ENCODE measurements at places on chromosomes 3 and 15.

GRCh38 chr15:100775581-100776185 is 103.9 kb upstream of the ALDH1A3 start:
- no peak for DNase-seq

DNA sequence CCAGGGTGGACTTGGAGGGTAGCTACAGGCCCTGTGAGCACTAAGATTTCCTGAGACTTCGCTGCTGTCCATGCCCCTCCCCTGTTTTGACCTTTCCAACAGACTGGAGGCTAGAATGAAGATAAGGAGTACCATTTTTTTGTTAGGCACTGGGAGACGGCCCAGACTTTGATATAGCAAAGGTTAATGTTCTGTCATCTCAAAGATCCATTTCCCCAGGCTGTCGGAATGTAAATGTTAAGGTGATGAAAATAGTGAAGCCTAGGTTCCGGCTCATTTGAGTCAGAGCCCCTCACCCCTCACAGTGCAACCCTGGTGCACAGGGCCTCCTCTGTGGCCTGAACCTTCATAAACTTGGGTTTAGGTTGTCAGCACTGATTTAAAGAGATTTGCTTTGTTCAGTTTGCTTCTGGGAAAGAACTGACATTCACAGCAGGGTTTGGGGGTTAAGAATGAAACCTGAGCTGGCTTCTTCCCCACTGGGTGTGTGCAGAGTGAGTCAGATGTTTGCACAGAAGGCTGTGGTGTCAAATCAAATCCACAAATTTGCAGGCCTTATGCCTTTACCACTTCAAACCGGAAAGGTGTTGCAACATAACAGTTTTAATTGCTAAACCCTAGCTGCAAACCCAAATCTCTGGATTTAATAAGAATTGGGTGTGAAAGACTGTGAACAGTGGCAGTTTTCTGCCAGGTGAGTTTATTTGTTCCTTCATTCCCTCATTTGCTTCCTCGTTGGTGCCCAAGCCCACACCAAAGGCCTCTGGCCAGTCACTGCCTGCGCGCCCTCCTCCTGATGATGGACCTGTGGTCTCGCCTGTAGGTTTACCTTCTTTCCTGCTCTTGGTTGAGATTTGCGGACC is 20.6 kb upstream of the KCTD6 start:
- DNase-seq = peak; percentile 95

- DNase-seq = peak; percentile 95
Observed at GRCh38 chr15:42890161-42890913, 30.2 kb downstream of the TTBK2 start.

DNA sequence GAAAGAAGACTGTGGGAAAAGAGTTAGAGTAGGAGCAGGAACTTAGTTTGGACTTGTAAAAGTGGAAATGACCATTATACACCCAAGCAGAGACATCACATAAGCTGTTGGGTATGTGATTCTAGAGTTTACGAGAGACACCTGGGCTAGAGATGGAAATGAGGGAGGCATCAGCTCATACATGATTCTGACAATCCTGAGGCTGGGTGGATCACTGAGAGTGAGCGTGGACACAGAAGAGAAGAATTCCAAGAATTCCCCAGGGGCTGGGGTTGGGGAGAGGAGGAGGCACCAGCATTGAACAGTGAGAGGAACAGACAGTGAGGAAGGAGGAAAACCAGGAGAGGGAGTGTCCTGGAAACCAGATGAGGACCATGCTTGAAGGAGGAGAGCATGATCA is 113.5 kb downstream of the KCNAB1 start:
- DNase-seq = peak; percentile 30

DNA sequence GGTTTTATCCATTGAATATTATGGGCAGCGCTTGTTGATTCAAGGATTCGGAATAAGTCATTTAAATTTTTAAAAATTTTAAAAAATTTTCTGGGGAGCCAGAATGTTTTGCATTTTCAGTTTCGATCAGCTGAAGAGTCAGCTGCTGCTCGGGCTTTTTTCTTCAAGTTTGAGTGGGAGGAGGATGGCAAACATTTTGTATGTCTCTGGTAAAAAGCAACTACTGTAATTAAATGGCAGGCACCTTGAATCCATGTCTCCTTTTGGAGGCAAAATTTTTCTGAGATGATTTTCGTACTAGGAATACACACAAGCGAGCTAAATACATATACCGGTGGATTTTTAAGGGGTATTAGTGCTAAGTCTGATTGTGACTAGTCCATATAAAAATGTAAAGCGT is 612 bp downstream of the C3orf38 start:
- no peak for DNase-seq

DNA sequence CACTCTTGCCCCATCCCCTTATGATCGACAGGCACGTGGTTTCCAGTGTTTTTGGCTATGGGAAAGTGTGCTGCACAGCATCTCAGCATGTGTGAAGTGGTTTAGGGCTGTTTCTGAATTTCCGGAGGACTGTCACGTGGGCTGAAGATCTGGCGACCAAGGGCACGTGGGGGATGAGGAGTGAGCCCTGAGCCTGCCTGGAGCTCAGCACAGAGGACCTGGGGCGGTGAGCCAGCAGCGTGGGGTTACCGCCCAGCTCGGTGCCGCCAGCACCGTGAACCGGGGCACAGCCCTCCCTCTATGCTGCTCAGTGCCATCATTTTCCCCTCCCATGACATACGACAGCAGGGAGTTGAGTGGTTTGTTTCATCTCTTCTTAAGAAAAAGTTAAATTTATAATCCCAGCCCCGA is 150.2 kb downstream of the DNAJB8 start:
- peak; percentile 28 for DNase-seq

DNA sequence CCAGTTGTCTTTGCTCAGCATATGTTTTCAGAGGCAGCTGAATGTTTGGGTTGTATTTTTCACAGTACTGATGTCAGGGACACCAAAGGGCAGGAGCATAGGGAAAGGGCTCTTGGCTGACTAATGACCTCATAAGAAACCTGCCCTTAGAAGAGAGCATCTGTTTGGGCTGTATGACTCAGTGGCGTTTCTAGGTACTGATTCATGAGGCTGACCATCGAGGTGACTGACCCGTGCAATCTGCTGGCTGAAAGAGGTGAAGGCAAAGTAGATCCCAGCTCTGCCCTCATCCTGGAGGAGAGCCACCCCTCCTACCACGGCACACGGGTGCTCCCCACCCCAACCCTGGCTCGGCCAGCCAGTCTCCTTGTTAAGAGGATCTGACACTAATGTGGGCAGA is 8.3 kb downstream of the LMCD1 start:
- peak; percentile 53 for DNase-seq

DNA sequence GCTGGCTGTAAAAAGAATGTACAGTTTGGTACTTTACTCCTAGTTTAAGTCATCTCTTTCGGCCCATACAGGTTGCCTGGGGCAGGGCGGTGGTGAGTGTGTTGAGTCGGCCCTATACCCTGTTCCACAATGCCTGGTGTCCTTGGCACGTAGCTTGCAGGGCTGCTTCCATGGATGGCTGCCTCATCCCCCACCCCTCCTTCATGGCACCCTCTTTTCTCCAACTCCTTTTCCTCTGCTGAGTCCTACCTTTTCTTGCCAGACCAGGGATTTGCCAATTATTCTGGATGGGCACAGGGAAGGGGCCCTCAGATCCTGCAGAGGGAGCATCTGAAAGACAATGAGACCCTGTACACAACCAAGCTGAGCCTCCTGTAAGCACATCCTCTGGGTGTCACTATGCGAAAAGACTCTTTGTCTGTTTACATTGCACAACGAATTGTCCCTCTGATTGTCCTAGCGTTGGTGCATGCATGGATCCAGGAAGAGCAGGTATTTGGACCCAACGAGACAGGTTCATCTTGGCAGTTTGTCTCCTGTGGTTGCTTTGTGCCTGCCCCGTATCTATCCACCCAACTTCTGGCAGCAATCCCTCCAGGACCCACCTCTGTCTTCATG is 73.6 kb upstream of the CGNL1 start:
- DNase-seq = no peak

DNA sequence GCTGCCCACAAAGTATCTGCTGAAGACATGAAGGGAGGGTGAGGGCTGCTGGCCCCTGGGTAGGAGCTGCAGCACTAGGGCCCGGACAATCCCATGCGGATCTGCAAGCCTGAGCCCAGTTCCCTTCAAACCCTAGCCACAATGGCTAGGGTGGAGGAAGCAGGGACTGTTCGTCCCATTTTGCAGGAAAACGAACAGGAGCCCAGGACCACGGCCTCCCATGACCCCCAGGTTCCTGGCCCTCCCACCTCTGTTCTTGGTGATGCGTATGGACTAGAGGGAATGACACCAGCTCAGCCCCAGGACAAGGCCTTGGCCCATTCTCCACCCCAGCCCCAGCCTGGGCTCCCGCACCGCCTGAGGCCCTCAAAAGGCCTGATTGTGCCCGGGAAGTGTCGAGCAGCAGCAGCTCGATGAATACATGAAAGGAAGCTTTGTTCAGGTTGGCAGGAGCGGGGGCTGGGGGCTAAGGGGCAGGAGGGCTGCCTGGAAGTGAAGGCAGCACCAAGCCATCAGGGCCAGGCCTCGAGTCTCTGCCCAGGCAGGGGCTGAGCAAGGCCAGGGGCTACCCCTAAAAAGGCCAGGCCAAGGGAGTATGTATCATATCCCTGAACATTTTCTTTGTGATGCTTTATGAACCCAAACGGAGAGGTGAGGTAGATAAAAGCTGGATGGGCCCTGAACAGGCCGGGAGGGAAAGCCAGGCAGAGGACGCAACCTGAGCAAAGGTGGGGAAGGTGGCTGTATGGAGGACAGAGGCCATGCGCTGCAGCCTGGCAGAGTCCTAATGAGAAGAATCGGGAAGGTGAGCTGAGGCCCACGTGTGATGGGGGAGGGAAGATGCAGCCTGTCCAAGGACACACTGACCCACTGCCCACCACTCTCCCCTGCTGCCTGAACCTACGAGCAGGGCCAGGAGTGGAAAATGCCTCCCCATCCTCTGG is 12.2 kb downstream of the SEMA7A start:
- DNase-seq = no peak

- no peak for DNase-seq
Observed at GRCh38 chr3:142866841-142867631, 21.8 kb downstream of the PCOLCE2 start.

GRCh38 chr3:159865041-159865579 is 123.5 kb upstream of the IL12A start:
- no peak for DNase-seq

Data from fibroblast of skin of right biceps (primary cell).